ENCODE measurements at places on chromosomes 6 and 20. TPM values are rescaled to one million over a fixed set of nuclear protein-coding genes. Genes with fewer than 3 reads are reported as not detected.
A peak's percentile ranks its signal among the peaks of the same experiment; 100 is the strongest.

GRCh38 chr6:20705741-20706140, 171.5 kb downstream of the CDKAL1 start:
- DNase-seq, result no peak

GRCh38 chr6:138590796-138591709, 91.8 kb upstream of the NHSL1 start:
- DNase-seq, result peak; percentile 29

DNA sequence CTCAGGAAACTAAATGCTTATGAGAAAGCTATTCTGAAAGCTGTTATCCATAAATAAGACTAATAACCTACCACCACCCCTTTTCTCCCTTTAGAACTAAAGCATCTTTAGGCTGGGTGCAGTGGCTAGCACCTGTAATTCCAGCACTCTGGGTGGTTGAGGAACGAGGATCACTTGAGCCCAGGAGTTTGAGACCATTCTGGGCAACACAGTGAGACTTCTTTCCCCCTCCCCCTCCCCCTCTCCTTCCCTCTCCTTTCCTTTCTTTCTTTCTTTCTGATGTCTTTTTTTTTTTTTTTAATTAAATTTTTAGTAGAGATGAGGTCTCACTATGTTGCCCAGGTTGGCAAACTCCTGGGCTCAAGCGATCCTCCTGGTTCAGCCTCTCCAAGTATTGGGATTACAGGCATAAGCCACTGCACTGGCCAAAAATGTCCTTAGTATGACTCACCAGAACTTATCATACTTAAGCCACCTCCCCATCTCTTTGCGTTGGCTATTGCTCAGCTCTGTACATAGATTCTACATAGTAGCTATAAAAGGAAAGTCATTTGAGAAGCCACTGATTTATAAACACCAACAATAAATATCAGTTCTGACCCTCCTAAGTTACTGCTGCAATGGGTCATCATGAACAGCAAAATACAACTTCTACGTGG, 54.8 kb upstream of the SPDEF start:
- no peak for DNase-seq

DNA sequence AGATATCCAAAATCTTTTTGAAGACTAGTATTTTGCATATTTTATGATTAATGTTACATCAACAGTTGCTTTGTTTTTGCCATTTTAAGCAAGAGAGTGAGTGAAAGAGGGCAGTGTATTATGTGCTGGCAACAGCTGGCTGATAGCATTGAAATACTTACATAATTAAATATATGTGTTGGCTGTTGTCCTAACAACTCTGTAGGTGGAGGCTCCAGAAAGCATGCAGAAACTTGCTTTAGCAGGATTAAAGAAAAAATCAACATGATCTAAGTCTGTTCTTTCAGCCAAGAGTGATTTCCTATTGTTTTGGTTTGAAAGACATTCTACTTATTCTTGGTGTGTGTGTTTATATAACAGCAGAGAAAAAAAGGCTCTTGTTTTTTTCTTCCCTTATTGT, 127.5 kb downstream of the CDKAL1 start:
- DNase-seq, result no peak

- no peak for DNase-seq
Measured at GRCh38 chr20:41278936-41279335, 38.6 kb downstream of the ZHX3 start.

DNA sequence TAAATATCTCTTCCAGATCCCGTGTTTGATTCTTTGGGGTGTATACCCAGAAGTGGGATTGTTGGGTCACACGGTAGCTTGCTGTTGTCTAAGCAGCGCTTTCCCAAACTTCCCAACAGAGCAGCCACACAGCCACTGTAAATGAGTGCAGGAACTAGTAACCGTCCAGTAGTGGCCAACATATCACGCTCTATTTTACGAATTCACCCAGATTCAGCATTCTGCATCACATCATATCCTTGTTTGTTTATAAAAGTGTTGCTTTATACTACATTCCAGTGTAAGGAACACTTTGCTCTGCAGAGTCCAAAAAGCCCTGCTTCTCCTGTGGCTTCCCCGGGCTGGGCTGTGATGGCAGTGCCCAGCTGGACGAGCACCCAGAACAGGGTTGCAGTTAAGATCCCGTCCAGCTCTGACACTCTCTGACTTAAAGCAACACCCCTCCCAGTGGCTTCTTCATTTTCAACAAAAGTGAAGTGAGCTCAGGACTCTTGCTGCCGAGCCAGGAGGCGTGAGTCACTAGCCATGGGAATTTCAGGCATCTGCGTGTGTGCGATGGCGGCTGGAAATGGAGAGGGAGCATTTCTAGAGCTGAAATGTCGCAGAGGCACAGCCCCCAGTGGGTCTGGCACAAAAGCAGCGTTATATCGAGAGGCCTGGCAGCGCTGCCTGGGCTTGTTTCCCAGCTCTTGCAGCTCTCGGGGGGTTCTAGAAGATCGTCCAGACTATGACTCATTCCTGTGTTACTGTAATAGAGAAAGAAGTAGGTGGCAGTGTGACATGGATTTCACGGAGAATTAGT, 216.3 kb upstream of the ECI2 start:
- no peak for DNase-seq

DNA sequence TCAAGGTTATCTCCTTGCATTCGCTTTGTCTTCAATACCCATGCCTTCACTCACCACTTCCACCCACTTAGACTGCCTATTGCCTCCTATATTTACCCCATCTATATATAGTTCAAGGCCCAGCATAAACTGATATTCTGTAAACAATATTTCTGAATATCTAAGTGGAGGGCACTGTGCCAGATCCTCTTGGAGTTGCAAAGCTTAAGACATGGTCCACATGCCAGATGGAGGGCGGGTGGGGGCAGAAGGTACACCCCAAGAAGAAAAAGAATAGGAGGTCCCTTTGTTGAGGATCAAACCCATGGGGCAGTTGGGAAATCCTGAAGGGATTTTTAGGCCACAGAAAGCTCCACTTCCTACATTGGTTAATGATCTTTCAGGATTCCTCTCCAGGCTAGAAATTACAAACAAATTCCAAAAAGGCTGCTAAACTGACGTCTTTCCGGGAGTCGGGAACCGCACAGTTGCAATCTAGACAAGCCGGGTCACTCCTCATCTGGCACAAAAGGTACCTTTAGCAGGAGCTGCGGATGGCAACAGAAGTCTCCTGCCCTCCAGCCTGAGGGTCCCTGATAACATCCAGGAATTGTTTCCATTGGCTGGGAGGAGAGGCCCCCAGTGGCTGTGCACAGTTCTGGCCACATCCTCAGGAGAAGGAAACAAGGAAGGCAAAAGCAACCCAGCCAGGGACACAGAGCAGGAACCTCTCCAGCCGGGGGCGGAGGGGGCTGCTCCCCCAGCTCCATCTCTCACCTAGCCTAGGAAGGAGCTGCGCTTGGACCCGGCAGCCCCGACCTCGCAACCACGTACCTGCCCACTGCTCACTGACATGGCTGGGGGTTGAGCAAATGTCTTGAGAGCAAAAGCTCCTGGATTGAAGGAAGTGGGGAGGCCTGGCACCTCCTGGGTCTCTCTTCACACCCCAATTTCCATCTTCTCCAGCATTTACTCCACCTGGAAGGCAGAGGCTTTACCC, 5.9 kb upstream of the LPIN3 start:
- DNase-seq, result no peak

DNA sequence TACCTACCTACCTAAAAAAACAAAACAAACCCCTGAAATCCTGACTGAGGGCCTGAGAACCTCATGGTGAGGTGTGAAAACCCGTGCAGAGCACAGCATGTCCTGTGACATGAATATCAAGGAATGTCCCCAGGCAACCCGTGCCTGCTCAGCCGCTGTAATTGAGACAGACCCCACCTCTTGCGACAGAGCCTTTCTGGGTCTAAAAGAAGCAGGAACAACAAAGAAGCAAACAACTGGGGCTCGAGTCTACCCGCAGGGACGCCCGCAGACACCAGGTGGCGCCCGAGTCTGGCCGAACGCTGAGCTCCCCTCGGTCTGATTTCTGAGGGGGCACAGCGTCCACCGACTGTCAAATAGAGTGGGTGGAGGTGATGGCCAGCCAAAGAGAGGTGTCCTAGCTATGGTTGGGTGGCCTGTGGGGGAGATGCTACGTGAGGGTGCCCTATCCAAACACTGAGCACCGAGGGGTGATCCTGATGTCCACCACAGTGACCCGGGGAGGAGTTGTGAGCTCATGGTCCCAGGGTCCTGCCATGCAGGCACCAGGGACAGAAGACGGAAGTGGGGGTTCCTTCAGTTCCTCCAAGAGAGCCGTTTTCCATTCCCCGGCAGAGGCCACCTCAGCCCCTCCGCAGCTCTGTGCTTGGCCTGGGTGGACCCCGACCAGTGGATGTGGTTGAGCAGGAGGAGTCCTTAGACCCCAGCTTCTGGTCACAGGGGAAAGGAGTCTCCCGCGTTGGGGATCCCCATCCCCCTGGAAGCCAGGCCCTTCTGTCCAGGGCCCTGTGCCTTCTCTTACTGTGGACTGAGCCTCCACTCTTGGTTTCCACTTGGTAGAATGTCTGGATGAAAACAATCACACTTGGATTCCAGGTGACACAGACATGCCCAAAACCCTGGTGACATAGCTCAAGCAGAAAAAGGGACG, 268.2 kb downstream of the CDC5L start:
- DNase-seq, result peak; percentile 78

GRCh38 chr6:116483616-116484015, 22.4 kb downstream of the CALHM6 start:
- DNase-seq, result no peak

DNA sequence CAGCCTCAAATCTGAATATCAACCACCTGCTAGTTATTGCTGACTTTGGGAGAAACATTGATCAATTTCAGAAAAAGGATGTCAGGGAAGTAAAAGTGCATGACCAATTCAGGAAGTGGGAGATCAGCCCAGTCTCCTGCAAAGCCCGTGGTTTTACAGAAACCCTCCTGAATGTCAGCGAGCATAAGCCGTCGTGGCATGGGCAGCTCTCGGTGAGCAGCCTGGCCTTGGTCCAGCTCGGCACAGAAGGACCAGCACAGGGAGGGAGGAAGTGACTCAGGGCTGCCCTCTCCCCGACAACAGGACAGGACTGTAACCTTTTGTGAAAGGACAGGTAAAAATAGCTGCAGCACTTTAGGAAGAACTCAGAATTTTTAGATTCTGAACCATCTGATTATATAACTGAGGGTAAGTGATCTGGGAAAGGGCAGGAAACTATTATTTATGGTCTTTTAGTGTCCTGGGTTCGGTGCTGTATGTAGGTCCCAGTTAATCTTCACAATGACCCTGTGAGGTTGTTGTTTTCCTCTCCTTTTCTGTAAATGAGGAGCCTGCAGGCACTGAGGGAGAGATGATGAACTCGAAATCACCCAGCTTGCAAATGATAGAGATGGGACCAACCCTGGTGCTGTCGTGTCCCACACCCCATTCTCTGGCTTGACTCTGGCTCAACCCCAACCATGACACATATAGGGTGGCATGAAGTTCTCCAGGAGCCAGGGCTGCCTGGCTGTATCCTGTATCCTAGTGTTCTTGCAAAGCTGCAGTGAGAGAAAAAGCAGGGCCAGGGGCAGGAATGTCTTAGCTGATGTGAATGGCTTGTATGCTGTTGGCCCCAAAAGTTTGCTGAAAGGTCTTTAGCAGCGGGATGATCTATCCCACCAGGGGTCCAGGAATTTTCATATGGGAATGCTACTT, 37.6 kb downstream of the NRN1 start:
- DNase-seq, result no peak

DNA sequence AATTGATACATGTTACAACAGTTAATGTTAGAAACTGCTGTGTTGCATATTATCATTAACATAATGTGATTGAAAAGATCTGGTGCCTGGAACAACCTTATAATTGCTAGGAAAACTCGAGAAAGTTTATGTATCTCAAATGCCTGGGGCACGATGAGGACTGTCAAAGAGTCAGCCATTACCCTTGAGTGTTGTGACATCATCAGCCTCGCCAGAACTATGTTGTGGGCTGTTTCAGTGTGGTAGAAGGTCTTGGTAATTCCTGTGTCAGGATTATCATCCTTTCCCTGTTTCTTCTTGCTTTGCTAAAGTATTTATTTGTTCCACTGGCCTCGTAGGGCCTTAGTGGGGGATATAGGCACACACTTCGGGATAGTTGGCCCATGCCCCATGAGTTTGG, 185.1 kb downstream of the DTNBP1 start:
- no peak for DNase-seq

DNA sequence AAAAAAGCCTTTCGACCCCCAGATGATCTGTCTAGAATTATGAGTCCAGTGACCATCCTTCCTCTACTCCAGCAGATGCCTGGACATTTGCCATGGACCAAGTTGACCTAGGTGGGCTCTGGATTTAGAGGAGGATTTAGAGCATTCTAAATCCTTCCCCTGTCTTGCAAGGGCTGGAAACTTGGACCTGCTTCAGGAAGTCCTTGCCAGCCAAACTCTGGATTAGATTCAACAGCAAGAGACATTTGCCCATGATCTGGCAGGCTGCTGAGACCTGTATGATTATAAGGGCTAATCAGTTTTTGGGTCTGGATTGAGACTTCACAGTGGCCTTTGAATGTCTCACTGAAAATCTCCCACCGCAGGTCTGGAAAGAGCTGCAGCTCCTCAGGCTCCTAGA, 13.1 kb upstream of the HDGFL1 start:
- DNase-seq, result no peak

- no peak for DNase-seq
Measured at GRCh38 chr20:43542161-43542560, 16.7 kb upstream of the SGK2 start.

Gene LRRC73
- total RNA-seq, result 0.10 TPM

Gene MEI4
- not detected for total RNA-seq

Gene VWA7
- 1.6 TPM for total RNA-seq

Gene INSM1
- total RNA-seq, result 0.34 TPM

Gene SLC17A9
- total RNA-seq, result 49.7 TPM

Measured in activated naive CD8-positive, alpha-beta T cell treated with anti-CD3 and anti-CD28 coated beads for 36 hours (primary cell).